ENCODE measurements at places on chromosomes 2 and 18.

GRCh38 chr2:240921995-240922244 lies 15.8 kb downstream of the CROCC2 start:
- no peak for DNase-seq

DNA sequence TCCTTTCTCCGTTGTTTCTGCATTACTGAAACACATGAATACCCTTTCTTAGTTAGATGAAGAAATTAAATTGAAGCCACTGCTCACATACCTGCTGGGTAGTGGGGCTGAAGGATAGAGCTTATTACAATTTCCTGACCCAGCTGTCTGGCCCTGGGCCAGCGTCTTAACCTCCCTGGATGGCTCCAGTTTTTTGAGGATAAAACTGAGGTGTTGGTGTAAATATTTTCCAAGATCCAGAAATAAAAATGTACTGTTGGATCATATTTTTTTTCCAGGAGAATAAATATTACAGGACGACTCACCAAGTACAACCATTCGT lies 3.5 kb downstream of the RNF144A start:
- DNase-seq = no peak

- no peak for DNase-seq
Observed at GRCh38 chr2:122734766-122735424, 979.4 kb downstream of the TSN start.

- DNase-seq = no peak
Observed at GRCh38 chr2:10831400-10831985, 18.9 kb upstream of the PDIA6 start.

GRCh38 chr2:86249579-86250391 lies 50.5 kb downstream of the MRPL35 start:
- no peak for DNase-seq

- DNase-seq = peak; percentile 88
Observed at GRCh38 chr2:152335016-152335725, at the start of gene FMNL2. FMNL2 (plus strand) TSS chr2:152335174.
